ENCODE measurements at places on chromosomes 7 and 10.

DNA sequence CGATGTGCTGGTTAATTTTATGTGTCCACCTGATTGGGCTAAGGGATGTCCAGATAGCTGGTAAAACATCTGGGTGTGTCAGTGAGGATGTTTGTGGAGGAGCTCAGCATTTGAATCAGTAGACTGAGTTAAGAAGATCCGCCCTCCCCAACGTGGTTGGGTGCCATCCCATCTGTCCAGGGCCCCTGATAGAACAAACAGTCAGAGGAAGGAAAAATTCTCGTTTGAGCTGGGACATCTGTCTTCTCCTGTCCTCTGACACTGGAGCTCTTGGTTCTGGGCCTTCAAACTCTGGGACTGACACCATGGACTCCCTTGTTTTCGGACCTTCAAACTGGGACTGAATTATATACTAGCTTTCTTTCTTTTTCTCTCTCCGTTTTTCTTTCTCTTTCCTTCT is 59.6 kb downstream of the CARD11 start:
- no peak for DNase-seq

DNA sequence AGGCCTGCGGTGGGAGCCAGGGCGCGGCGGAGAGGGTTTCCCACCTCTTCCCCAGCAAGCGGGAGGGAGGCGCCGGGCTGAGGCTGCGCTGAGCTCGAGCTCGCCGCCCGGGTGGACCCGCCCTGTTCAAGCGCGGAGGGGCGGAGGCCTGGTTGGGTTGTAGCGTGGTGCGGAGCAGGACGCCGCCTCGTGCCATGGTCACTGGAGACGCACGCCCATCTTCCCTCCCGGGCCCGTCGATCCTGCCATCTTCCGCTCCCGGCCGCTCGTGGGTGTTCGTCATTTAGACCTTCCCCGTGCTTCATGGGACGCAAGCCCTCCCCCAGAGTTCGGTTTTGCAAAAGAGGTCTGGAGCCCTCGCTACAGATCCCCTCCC is 9.3 kb upstream of the EN2 start:
- DNase-seq: peak; percentile 44

DNA sequence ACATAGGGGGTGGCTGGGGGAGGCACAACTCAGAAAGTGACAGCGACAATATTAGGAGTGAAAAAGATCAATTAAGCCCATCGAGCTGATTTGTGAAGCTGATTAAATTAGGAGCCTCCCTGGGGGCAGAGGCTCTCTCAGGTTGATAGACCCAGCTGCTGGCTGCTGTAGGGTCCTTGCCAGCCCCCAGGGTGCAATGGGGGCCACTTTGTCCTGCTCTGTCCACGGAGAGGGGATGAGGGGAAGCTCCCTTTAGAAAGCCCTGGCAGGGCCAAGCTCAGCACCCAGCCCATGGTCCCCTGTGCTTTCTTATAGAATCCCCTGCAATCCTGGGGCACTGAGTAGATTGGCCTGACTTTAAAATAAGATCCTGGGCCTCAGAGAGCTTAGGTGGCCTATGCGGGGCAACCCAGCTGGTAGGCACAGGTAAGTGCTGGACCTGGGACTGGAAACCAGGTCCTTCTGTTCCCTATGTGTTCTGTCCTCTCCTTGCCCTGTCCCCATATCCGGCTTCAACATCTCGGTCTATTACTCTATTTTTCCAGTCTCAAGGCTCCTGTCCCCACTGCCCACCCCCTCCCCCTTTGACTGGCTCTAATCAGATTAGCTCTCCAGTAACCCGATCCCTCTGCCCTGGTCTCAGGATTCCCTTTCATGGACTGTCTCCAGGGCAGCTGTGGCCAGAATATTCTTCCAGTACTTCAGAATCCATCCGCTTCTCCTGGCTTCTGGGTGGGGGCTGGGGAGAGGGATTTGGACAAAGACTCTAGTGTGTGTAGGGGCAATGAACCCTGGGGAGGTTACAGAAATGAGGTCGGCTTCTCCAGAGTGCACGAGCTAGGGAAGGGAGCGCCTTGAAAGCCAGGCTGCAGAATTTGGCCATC is 259.6 kb downstream of the RPS24 start:
- peak; percentile 72 for DNase-seq

DNA sequence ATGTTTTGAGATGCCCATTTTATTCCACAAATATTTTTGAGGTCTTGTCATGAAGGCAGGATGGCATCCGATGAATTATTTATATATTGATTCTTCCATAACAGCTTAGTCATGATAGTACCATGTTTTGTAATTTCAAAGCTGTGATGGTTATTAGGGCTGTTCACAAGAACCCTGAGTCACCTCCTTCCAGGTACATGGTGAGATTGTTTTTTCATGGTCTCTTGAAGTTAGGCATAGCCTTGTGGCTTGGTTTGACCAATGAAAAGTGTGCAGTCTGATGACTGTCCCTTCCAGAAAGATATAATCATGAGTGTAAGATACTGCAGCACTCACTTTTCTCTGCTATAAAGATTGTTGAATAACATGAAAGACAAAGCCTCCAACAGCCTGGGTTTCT is 274.8 kb downstream of the FGFR2 start:
- no peak for DNase-seq

GRCh38 chr10:129021594-129022304 is 445.3 kb upstream of the MGMT start:
- no peak for DNase-seq

GRCh38 chr7:28729727-28730126 is 228.4 kb downstream of the TRIL start:
- DNase-seq: no peak

- no peak for DNase-seq
Observed at GRCh38 chr10:85446827-85447226, 919.8 kb downstream of the GRID1 start.

GRCh38 chr7:152553671-152554317 is 118.0 kb upstream of the KMT2C start:
- no peak for DNase-seq

DNA sequence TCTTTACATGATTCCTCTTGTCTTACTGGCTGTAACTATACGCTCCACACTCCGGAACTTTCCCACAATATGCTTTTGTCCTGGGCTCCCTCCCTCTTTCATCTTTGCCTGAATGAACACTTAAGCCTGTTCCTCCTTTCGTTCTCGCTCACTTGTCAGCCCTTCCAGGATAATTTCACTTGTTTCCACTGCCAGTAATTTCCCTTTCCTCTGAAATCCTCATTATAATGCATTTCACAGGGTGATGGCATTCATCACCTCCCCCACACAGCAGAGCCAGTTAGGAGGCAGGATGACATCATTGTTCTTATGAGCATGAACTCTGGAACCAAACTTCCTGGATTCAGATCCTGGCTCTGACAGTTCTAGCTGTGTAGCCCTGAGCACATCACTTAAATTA is 372.6 kb downstream of the GPR158 start:
- DNase-seq: peak; percentile 40

GRCh38 chr7:46879783-46880182 is 702.1 kb downstream of the TNS3 start:
- no peak for DNase-seq

GRCh38 chr7:94298943-94299342 is 95.8 kb upstream of the COL1A2 start:
- no peak for DNase-seq

- no peak for DNase-seq
Observed at GRCh38 chr10:71854031-71854430, 3.0 kb upstream of the PSAP start.

- no peak for DNase-seq
Observed at GRCh38 chr10:90788968-90789367, 68.9 kb downstream of the HTR7 start.

DNA sequence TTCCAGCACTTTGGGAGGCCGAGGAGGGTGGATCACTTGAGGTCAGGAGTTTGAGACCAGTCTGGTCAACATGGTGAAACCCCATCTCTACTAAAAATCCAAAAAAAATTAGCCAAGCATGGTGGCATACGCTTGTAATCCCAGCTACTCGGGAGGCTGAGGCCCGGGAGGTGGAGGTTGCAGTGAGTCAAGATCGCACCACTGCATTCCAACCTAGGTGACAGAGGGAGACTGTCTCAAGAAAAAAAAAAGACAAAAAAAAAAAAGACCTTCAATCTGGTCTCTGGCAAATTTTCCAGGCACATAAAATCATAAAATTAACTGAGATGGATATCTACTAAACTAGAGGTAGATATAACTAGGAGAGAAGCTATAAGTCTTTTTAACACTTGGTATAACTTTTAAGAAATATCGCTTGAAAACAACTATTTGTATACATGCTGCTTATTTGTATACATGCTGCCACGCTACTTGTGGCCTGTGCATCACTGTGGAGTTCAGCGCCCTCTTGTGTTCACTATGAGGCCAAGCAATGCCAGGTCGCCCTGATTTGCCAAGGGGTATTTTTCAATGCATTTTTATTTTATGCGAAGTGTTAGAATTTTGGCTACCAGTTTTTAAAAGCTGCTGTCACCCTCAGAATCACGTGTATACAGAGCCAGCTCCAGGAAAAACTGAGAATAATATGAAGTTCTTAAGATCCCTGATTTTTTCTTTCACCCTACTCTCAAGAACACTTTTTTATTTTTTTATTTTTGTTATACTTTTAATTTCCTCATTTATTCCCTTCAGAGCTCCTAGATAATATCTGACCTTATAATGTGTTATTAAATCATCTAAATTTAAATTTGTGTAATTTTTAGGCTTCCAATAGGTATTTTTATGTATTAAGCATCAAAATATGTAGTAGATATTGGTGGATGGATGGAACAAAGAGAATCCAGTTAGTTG is 26.7 kb downstream of the CYCS start:
- peak; percentile 53 for DNase-seq

DNA sequence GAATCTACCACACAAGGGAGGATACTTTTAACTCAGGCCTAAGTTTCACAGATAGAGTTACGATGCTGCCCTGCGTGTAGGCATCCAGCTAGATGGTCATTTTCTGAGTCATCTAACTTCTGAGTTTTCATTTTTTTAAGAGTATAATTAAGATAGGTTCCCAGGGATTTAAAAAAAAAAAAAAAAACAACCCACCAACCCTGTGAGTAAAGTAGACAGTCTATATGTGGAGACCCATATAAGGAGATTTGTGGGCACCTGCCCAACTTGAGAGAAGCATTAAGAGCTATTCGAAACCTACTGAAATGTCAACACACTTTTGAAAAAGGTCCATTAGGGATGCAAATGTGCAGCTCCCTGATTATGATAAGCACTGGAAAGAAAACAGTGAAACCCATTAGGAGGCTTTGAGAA is 257.3 kb downstream of the TRIL start:
- DNase-seq: no peak

GRCh38 chr10:61047788-61048560 is 104.0 kb upstream of the RHOBTB1 start:
- no peak for DNase-seq

DNA sequence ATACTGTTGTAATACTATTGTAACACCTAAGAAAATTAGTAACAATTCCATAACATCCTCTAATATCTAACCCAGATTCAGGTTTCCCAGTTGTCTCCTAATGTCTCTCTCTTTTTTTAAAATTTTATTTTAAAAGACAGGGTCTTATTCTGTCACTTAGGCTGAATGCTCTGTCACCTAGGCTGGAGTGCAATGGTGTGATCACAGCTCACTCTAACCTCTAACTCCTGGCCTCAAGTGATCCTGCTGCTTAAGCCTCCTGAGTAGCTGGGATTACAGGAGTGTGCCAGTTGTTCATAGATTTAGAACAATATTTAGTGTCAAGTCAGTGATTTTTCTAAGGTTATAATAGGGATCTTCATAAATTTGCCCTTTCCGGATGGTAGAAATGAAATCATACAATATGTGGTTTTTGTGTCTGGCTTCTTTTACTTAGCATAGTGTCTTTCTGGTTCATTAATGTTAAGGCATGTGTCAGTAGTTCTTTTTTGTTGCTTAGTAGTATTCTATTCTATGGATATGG is 14.7 kb downstream of the RALA start:
- DNase-seq: no peak

GRCh38 chr10:68606918-68607317 is 46.8 kb downstream of the TET1 start:
- no peak for DNase-seq

DNA sequence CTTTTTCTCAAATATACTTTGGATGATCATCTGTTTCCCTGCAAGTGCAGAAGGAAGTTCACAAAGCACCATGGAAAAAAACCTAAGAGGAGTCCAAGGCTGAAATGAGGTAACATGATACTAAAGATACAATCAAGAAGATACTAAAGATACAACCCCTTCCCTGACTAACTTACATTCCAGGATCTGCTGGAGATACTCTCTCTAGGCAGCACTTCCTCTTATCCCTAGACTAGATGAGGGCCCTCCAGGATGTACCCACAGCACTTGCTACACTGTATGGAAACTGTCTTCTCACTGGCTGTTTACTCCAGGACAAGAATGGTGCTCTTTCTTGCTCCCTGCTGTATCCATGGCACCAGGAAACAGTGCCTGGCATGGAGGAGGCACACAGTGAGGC is 116.4 kb upstream of the NFE2L3 start:
- no peak for DNase-seq

GRCh38 chr10:58756130-58756719 is 243.6 kb downstream of the BICC1 start:
- DNase-seq: no peak

GRCh38 chr7:51029701-51030191 is 247.1 kb upstream of the GRB10 start:
- DNase-seq: no peak

DNA sequence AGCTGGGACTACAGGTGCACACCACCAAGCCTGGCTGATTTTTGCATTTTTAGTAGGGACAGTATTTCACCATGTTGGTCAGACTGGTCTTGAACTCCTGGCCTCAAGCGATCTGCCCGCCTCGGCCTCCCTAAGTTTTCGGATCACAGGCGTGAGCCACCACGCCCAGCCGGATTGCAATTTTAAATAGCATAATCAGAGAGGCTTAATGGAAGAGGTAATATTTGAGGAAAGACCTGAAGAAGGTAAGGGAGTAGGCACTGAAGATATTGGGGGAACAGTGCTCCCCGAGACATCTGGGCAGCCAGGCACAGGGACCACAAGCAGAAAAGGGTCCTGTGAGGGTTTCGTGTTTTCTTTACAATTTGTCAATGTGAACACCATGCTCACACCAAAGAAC is 61.4 kb upstream of the USP6NL start:
- no peak for DNase-seq

- DNase-seq: no peak
Observed at GRCh38 chr7:75945297-75946168, 30.6 kb downstream of the POR start.
